Activated gamma-delta T cell treated with Interleukin-2 at 50 U/mL for 16 hours (primary cell): ENCODE measurements at places on chromosomes 2 and 18.

DNA sequence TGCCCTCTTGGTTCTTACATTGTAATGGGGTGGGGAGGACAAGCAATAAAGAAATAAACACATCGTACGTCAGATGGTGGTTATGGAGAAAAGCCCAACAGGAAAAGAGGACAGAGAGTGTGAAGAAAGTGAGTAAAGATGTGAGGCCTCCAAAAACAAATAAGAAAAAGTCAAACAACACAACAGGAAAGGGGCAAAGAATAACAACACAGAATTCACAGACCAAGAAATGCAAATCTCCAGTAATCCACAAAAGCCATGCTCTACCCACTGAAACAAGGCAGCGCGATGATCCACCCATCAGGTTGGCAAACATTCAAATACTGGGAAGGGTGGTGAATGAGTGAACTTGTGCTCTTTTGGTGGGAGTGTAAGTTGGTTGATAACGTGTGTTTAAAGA is 16.7 kb upstream of the DUSP2 start:
- DNase-seq = no peak

DNA sequence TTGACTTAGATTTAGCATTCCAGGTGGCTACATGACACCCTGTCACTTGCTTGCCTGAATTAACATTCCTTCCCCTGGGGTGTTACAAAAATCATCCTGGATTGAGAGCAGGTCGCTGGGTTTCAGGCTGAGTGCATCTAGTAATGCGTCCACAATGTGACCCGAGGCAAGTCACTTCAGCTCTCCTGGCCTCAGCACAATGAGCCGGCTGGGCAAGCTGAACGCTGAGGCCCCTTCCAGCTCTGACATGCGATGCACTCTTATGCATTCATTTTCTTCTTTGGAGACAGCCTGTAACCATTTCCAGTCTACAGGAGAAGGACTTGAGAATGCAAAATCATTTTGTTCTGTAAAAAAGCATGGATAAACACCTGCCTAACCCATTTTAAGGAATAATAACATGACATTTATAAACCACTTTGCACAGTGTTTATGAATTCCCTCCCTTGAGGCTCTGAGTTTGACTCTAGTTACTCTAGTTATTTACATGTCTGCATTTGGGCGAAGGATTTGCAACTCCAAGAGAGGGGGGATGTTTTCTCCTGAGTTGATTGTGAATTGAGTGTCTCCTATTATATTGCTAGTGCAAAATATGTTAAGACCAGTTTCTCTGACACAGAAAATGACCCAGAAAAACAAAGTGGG is 63.0 kb upstream of the CPO start:
- no peak for DNase-seq

DNA sequence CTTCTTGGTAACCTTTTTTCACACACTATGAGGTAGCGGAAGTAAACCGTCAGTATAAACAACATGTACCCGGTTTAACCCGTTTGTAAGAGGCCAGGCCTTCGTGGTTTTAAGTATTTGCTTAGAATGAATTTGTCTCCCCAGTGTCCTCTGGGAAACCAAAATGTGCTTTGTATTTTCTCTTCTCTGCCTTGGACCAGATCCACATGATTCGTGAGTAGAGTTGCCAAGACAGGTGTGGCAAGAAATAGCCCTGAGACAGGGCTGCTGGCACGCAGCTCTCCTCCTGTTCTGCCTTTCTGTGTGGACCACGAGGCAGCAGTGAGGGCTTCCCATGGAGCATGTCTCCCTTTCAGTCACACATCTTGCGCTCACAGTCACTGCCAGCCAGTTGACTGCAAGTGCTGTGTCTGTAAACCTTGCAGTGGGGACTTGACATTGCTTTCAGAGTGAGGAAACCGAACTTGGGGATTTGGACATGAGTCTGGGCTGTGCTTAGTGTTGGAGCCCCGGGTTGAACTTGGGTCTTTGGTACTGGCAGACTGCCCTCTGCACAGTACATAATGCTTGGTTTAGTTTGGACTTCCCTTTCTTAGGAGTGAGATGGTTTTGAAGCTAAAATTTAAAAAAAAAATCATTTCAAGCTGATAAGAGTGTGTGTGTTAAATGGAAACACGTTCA is 19.1 kb downstream of the BCL2L11 start:
- no peak for DNase-seq

- no peak for DNase-seq
These were observed 38.5 kb downstream of the COL4A4 start for GRCh38 chr2:227125506-227125905.

- DNase-seq = no peak
These were observed 78.3 kb downstream of the HDAC4 start for GRCh38 chr2:239322416-239323086.

DNA sequence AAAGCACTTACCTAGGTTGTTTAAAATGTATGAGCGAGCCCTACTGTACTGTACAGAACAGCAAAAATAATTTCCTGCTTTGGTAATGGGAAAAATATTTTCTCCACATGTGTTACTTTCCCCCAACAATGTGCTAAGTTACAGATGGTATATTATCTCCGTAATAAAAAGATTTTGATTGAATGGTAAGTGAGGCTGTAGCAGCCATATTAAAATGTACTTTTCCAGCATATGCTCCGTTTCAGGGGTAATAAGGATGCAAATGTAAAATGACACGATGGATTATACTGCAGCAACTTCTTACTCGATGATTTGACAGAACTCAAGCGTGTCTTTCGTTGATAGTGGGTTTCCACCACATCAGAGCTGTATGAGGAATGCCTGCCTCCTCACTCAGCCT is 50.5 kb downstream of the OSBPL6 start:
- DNase-seq = no peak

- DNase-seq = no peak
These were observed 106.4 kb upstream of the NCKAP5 start for GRCh38 chr2:133674433-133675331.

- DNase-seq = no peak
These were observed 101.5 kb upstream of the HS6ST1 start for GRCh38 chr2:128420131-128420530.
